ENCODE measurements at places on chromosomes 1 and 21.

GRCh38 chr1:51686450-51686849 is 69.6 kb downstream of the OSBPL9 start:
- no peak for DNase-seq

DNA sequence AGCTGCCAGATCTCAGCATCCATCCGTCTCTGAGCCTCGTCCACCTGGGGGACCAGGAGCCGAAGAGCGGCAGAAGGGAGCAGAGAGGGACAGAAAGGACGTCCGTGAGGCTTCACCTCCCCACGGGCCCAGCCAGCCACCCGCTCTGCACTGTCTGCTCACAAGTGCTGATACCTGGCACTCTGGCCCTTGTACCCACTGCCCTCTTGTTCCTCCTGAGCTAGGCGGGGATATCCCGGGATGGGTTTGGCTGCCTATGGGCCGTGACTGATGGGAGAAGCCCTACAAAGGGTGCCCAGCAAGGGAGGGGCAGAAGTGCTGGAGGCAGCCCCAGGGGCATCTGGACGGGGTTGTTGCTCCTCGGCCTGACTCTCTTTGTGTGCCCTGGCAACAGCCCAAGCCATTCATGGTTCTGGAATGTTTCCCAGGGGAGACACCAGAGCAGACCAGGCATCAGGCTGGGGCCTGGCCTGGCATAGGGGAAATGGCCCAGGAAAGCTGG is 57.6 kb downstream of the LDLRAD2 start:
- peak; percentile 57 for DNase-seq

GRCh38 chr1:26438041-26438440 is 5.9 kb downstream of the DHDDS start:
- DNase-seq = no peak

DNA sequence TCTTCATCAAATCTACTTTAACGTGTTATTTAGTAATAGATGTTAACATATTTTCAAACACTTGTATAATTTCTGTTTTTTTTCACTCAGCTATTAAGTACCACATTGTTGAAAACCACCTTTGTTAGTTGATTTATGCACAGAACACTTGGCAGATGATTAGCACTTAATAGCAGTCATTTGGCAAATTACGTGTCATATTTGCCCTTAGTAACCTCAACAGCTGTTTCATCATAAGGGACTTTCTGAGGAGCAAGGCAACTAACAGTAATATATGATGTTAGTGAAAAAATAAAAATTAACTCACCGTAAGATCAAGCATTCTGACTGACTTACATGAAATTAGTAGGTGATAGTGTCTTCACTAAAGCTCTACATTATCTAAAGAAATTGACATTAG is 186.4 kb downstream of the HMCN1 start:
- DNase-seq = no peak

DNA sequence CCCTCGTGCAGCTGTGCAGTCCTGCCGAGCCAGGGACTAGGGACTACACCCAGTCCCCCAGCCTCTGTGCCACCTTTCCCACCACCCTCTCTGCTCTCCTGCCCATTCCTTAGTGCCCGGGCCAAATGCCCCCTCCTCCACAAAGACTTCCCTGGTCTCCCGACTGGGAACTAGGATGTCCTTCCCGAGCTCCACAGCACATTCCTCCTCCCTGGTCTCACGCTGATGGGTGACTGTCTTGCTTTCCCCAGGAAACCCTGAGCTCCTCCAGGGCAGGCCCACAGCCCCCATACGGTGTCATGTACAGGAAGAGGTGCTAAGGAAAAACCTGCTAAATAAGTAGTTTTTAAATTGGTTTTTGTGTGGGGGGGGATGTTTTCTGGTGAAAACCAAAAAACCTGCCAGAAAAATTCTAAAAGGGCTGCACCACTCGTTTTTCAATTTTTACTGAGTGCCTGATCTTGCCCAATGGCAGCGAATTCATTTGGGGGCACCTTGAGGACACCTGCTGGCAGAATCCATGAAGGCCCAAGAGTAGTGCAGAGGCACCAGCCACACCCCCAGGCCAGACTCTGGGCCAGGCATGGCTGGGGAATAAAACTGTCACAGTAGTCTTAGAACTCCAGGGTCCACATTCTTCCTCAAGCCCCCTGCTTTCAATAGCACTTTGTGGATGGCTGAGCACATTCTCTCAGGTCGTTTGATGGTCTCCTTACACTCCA is 50.4 kb downstream of the GLIS1 start:
- DNase-seq = no peak

GRCh38 chr1:30327370-30328099 is 395.9 kb downstream of the MATN1 start:
- no peak for DNase-seq

- no peak for DNase-seq
Measured at GRCh38 chr1:33022650-33023200, 14.0 kb downstream of the AK2 start.

GRCh38 chr1:68185743-68186142 is 46.6 kb downstream of the WLS start:
- DNase-seq = no peak

DNA sequence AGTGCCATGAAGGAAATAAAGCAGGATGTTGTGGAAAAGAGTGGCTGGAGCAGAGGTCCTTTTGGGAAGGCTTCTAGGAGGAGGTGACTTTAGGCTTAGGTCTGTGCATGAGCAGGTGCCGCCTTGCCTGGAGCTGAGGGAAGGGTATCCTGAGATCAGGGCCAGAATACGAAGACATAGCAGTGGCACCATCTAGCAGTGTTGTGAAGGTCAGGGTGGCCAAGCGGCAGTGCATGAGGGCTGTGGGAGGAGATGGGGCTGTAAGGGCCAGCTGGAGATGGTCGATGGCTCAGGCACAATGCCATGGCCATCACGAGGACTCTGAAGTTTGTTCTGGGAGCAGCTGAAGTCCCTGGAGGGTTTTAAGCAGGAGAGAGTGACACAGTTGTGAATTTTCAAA is 219.5 kb downstream of the PTPRU start:
- no peak for DNase-seq

DNA sequence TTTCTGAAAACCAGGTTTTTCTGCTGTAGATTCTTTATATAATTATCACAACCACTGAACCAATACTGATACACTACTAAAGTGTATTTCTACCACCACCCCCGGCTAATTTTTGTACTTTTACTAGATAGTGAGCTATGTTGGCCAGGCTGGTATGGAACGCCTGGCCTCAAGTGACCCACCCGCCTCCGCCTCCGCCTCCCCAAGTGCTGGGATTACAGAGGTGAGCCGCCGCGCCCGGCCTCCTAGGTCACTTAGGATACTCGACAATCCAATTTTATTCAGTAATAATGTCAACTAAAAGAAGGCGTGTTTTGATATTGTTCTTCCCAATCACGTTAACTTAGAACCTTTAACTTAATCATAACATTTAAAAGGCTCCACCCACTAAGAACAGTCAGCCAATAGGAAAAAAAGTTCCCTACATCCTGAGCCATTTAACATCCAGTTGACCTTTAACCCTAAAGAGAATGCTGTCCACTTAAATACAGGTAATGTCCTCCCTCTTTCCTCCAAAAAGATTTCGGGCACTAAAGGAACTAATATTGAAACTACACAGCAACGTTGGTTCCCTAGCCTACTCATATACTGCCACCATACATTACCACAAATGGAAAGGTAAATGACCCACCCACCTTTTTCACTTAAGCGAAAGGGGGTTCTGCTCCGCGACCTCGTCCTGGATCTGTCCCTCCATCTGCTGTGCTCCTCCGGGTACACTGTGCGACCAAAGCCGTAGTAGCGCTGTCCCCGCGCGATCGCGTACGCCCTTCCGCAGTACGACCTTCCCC is 1.2 kb downstream of the RSRP1 start:
- DNase-seq = no peak

DNA sequence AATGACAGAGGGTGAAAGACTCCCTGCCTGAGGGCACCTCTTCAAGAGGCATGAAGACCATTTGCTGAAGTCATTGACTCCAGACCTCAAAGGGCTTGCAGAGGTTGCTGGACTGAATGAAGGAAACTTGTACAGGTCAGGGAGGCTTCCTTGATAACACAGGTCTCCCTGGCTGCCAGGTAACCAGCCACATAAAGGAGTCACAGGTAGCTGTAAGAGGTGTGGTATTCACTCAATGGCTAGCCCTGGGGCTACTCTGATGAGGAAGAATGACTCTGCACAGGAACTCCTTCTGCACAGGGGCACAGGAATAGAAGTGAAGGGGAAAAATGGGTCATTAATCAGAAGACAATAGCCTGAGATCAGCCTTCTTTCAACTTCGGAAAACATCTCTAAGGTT is 187.5 kb downstream of the LMX1A start:
- DNase-seq = no peak

- no peak for DNase-seq
Measured at GRCh38 chr1:209672705-209673630, 2.2 kb upstream of the G0S2 start.

GRCh38 chr1:95017775-95018174 is 55.0 kb downstream of the ALG14 start:
- DNase-seq = no peak

DNA sequence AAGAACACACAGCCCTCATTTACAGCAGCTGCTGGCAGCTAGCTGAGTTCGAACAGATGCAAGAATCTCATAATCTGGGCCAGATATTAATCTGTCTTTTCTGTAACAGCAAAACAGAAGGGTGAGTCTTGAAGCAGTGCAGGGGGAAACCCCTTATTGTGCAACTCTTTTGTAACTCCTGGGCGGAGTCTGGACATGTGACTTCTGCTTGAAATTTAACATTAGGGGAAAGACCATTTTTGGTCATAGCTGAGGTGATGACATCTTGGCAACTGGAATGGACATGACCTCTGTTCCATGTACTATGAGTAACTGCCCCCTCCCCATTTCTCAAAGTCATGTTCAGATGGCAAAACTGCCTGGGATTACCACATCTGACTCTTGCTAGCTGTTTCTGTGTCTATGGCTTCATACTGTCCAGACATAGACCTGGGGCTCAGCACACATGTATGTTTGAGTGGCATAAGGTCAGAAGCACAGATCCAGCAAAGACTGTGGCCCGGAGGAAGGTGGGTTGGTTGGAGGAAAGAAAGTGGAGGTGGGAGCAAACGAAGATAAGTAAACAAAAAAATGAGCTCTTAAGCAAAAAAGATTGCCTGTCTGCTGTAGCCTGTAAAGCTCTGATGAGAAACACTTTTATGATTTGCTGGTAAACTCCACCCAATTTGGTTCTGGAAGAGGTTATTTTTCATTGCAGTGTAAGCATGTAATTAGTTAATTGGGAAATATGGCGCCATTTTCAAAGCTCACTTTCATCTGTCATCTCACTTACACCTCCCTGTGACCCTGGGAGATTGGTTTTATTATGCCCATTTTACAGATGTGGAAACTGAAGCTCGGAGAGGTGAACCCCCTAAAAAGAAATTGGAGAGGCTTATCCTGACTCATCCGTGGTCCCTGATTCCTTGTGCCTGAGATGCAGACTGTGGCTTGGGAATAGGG is 26.1 kb downstream of the ETS2 start:
- peak; percentile 82 for DNase-seq

DNA sequence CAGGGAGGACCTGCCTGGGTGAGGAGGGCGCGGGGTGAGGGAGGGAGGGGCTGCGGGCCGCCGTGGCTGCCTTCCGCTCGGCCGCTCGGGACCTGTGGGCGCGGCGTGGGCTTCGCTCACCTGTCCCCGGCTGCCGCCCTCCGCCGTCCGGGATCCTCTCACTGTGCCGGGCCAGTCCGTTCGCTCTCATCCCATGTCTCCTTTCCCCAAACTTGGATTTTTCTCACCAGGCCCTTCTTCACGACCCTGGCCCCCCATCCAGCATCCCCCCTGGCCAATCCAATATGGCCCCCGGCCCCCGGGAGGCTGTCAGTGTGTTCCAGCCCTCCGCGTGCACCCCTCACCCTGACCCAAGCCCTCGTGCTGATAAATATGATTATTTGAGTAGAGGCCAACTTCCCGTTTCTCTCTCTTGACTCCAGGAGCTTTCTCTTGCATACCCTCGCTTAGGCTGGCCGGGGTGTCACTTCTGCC is 362 bp downstream of the ZBTB48 start:
- no peak for DNase-seq

- no peak for DNase-seq
Measured at GRCh38 chr1:39668111-39668510, 3.8 kb downstream of the NT5C1A start.

GRCh38 chr1:1847890-1848289 is 43.0 kb downstream of the GNB1 start:
- DNase-seq = no peak

DNA sequence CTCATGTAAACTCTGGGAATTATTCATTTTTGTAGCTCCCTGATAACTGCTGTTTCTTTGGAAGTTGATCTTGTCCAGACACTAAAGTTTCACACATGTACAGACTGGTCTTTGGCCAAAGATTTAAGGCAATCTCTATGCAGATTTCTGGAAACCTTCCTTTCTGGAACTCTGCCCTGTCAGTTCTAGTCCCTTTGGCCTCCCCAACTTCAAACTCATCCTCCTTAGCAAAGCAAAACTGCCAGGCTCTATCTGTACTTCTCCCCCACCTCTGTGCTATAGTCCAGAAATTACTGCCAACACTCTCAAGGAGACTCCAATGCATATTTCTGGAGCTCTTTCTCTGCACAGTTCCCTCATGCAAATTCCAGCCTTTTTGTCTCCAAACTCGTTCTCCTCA is 36.5 kb downstream of the C1orf198 start:
- DNase-seq = no peak

DNA sequence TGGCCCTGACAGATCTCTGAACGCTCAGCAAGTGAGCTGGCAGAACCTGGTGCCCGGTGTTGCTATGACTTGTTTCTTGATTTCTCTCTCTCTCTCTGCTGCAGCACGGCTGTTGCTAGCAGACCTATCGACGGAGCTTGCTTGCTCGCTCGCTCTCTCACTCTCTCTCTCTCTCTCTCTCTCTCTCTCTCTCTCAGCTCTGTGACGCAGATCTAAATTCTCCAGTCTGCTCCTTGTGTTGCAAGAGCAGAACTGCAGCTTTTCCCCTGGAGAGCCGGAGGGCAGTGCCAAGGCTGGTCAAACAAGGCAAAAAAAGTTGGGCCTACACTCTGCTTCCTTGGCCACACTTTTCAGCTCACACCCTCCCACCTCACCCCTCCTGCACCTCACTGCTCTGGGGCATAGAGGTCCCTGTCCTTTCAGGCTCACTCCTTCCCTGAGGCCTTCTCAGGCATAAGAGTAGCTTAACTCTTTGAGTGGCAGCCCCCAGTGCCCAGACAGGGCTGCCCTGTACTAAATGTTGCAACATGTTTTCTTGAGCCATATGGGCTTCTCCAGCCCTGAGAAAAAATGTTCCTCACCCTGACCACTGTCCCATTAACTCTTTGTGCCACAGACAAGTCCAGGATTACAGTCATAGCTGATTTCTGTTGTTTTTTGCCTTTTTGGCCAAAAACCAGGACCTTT is 72.2 kb downstream of the CD46 start:
- DNase-seq = no peak

DNA sequence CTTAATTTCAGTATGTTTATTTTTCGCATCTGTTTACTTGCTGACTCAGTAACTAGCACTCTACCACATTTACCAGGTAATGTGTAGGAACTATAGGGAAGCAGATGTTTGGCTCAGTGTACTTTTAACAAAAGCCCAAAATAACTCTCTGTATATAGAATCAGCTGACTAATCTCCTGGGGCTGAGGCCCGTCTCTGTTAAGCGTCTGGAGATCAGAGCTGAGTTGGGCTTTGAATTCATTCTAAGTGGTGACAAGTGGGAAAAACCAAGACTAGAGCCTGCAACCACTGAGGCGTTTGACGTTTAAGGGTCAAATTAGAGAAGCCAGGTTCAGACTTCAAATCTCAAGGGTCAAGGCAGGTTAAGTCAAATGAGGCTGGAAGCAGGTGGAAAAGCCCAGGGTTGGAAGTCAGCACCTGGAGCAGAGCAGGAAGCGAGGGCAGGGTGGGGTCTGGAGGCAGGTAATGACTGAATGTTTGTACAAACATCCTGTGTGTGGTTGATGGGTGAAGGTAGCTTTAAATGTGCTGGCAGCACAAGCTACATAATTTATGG is 56.8 kb upstream of the LYST start:
- no peak for DNase-seq
